Suppressor macrophage treated with lipopolysaccharide for 1 hour (primary cell): ENCODE measurements at places on chromosomes 3 and 15.

DNA sequence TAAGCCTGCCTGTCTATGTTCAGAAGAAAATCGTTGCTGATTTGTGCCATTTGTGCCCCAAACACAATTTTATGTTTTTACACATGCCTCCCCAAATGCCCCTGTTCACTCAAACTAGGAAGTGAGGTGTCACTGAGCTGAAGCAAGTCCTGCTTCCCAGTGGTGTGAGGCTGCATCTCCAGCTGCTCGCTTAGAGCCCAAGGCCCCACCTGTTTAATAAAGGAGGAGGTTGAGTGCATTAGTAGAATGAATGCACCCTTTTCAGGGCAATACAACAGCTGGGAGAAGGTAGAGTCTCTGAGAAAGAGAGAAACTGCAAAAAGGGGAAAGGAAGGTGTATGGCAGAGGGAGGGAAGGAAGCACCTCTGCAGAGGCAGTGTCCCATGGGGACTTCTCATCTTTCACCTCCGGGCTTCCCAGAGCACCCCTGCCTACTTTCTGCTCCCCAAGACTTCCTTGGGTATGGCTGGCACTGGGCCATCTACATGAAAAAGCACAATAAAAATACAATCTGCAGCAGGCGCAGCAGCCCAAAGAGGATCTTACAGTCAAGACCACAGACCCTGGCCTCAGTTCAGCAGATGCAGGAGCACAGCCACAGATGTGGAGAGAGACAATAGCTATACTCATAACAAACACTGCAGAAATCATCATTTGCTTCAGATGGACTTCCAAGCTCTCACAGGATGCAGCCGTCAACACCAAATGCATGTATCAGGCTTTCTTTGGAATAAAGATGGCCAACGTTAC, 165.9 kb downstream of the POLR2M start:
- DNase-seq, result no peak

DNA sequence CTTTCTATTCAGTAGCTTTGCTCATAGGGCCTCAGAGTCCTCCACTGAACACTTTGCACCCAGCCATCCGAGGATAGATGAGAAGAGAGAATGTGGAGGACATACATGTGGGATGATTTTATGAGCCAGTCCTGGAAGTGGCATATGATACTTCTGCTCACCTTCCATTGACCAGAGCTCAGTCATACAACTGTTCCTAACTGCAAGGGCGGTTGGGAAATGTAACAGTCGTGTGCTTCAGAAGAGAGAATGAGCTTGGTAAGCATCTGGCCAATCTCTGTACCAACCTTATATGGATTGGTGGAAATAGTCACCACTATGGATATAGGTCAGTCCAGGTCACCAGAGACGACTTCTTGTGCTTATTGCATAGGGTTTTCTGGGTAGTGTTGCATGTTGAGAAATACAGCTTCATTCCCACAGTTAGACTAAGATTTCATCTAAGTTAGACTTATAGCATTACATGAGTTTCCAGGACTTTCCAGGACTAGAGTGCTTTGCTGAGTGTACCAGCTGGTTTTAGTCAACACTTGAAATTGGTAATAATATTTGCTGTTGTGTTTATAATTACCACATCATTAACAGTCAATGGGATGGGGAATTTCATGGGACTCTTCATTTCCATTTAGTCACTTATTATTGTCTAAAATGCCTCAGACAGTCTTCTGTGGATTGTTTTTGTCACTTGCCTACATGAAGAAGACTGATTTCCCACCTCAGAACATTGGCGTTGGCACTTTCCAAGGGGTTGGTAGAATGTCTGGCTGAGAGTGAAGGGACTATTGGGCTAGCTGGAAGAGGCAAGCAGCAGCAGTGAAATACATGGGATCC, 214.5 kb upstream of the ROPN1 start:
- DNase-seq, result no peak

DNA sequence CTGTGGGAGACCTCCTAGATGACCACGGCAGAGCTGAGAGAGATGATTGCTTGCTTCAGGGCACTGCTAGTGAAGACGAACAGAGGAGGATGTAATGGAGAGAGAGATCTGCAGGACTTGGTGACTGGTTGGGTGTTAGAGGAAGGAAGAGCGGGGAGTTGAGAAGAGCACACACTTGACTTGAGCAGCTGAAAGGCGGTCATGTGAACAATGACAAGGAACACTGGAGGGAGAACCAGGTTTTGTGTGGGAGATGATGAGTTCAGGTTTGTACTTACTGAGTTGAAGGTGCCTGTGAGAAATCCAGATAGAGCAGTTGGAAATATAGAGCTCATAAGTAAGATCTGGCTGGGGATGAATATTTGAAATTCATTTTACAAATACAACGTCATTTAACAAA, 40.3 kb downstream of the CDAN1 start:
- DNase-seq, result no peak

DNA sequence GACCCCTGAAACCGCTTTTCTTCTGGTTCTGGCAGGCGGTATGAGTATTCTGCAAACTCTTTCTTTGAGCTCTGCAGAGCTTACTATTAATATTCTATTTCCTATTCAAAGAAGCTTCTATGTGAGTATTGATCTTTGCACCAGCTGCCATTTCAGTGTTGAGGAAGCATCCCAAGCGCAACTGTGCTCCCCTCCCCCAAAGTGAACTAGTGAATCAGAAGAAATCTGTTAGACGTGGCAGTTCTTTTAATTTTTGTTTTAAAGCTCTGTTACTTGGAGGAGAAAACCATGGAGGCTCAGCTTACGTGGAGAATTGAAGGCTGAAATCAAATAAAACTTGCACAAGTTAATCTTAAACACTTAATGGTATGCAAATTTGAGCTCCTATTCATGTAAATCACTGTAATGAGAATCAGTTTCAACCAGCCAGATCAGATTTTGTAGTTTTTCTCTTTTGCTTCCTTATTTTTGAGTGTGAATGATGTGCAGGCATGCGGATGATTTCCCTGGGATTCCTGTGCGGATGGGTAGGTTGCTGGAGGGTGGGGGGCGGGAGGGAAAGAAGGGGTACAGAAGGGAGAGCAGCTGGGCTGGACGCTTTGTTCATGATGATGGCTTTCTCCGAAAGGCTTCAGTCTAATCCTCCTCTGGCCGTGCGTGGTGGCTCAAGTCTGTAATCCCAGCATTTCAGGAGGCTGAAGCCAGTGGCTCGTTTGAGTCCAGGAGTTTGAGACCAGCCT, 16.1 kb upstream of the AGBL1 start:
- DNase-seq, result no peak

- DNase-seq, result no peak
Observed at GRCh38 chr3:24487325-24488262, 7.1 kb downstream of the THRB start.
